ENCODE measurements at places on chromosomes 12 and 14.

DNA sequence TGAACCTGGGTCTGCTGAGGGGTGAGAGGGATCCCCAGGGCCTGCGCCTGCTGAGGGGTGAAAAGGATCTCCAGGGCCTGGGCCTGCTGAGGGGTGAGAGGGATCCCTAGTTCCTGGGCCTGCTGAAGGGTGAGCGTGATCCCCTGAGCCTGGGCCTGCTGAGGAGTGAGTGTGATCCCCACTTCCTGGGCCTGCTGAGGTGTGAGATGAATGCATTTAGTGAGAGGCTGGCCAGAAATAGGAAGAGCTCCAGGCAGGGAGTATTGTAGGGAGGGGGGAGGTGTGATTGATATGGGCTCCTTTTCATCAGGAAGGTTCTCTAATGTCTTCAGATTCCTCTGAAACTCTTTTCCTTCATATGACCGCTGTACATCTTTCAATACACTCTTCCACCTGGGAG is 43.0 kb downstream of the FAM186A start:
- DNase-seq, result no peak

- peak; percentile 68 for DNase-seq
These were observed 507 bp upstream of the FKBP4 start for GRCh38 chr12:2794191-2794735.

DNA sequence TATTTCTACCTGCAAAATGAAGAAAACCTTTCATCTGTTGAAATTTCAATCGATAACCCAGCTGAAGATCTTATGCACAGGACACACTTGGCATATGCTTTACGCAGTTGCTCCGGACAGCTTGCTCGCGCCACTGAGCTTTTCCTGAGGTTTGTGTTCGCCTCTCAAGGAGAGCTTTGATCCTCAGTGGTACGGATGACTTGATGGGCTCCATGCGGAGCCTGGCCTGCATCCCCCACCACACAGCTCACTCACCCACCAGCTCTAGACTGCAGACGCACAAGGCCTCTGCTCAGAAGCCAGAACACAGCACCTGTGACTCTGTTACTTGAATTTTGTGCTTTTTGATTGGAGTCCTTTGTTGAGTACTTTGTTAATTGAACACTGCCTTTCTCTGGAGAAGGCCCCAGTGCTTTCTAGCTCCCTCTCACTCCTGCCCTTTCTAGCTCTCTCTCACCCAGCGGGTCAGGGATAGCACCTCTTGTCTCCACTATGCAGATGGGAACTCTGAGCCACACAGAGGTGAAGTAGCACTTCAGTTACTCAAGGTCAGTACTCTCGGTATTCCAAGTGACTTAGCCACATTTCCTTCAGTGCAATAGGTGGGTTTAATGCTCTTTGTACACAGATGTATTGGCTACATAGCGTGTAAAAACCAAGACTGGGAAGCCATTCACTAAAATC is 52.1 kb downstream of the TBC1D30 start:
- DNase-seq, result no peak

DNA sequence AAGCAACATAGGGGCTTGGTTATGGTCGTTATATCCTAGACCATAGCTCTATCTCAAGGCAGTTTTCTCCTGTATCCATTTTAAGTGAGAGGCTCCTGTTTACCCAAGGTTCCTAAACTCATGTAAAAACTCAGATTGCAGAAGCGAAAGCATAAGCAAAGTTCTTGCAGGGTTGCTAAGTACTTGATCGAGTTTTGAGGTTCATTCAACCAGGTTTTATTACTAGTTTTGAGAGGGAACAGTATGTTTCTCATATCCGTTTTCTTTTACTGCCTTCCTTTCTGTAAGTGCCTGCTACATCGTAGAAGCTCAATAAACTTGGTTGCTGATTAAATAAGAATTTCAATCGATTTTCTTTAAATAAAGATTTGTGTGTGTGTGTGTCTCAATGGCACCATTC is 5.1 kb downstream of the AKAP3 start:
- no peak for DNase-seq

- no peak for DNase-seq
These were observed 25.3 kb downstream of the MUCL1 start for GRCh38 chr12:54879579-54879978.

GRCh38 chr12:29970501-29970900 is 186.8 kb upstream of the TMTC1 start:
- DNase-seq, result no peak

DNA sequence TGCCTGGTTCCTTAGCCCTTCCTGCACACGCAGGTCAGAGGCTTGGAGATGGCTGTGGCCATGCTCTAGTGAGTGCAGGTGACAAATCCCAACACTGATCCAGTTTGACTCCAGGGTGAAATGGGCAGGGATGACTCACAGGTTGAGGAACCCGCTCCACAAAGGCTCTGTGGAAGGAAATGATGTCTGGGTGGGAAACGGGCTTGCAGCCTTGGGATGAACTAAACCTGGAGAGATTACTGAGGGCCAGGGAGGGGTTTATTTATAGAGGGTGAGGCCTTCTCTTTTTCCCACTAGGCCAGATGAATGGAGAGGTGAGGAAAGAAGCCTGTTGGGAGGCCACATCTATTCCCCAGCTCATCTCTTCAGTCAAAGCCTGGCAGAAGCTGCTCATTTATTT is 29.3 kb upstream of the EMP1 start:
- DNase-seq, result no peak

DNA sequence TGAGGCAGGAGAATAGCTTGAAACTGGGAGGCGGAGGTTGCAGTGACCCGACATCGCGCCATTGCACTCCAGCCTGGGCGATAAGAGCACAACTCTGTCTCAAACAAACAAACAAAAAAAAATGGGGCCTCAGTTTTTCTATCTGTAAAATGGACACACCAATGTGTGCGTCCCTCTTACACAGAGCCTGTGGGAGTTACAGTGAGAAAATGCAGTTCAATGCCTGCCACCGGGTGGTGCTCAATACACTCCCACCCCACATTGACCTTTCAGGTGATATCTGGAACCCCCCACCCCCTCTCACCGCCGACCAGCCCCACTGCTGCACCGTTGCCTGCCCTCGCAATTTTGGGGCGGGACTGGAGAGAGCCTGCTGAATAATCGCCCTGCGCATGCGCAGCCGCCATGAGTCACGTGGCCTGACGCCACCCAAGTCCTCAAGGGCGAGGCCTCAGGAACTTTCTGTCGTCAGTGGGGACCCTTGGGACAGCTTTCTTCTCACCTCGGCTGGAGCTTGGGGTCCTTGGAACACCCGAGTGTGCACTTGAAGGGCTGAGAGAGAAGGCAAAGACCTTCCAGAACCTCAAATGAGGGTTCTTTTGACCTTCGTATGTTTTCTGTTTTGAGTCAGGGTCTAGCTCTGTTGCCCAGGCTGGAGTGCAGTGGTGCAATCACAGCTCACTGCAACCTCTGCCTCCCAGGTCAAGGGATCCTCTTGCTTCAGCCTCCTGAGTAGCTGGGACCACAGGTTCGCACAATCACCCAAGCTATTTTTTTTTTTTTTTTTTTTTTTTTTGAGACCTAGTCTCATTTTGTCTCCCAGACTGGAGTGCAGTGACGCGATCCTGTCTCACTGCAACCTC is 14.6 kb upstream of the CABP1 start:
- no peak for DNase-seq

DNA sequence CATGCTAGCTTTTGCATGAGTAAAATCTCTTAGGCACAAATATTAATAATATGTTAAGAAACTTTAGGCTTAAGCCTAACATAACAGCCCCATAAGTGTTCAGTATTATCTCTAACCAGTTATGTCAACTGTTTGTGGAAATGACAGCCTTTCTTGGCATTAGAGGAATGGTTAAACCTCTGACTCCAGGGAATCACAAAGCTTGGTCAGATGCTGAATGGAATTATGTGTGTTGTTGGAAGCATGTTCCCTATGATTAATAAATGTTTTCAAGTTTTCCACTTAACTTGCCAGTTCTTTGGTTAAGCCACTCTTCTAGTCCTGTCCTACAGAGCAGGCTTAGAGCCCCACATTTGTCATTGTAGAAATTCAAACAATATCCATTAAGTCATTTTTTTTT is 17.0 kb downstream of the PSEN1 start:
- DNase-seq, result no peak

DNA sequence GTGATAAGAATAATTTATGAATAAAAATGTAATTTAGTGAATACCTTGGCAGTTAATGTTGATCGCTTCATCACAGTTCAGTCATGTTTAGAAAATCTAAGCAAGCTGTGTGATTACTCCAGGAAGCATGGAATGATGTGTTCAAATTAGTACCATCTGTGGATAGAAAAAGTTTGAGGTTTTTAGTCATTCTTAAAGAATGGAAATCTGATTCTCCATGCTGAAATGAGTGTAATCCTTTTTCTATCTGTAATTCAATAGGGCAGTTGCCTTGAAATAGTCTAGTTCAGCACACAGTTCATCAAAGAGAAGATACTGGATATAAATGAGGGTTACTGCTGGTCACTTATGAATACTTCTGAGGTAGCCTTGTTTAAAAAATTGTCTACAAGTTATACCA is 127.2 kb upstream of the MYF6 start:
- DNase-seq, result no peak

DNA sequence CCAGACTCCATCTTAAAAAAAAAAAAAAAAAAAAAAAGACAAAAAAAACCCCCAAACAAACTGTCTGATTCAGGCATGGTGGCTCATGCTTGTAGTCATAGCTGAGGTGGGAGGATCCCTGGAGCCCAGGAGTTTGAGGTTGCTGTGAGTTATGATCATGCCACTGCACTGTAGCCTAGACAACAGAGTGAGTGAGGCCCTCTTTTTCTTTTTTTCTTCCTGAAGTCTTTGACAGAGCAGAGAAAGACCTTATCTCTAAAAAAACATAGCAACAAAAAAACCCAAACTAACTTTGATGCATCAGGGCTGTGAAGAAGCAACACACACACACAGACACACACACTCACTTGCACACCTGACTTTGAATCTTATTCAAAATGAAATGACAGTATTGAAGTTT is 7.7 kb upstream of the AMN1 start:
- peak; percentile 61 for DNase-seq

- no peak for DNase-seq
These were observed 19.2 kb downstream of the DDX51 start for GRCh38 chr12:132124766-132125425.

GRCh38 chr14:87640553-87640952 is 352.4 kb downstream of the GALC start:
- no peak for DNase-seq

DNA sequence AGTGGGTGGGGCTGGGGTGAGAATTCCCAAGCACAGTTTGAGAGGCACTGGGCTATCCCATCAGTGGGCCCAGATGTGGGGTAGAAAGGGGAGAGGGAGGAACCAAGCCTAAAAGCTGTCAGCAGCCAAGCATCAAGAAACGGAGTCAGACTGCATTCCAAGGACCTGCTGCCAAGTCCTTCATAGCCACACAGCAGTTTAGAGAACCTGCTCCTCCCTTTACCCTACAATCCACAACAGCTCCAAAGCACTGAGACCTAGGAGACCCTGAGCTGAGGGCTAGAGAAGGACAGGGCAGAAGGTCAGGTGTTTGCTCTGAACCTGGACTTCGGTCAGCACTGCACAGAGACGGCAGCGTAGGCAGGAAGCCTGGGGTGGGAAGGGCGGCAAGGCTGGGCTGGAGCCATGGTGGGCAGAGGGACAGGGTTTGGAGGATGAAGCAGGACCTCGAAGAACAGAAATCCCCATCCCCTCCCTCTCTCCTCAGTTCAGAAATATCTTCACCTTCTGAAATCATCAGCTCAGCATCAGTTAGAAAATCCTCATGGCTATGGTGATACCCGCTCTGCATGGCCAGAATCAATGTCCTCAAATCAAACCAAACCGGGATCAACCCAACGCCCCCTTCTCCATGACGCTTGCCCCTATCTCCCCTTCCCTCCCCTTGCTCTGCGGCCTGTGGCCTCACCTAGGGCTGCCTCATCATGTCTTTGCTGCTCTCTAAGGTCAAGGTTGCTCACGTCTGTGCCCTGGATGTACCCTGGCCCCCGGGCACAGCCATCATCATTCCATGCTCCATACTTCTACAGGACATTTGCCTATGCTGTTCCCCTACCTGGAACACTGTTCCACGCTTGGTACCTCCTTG is 12.9 kb upstream of the SERPINA4 start:
- DNase-seq, result no peak

DNA sequence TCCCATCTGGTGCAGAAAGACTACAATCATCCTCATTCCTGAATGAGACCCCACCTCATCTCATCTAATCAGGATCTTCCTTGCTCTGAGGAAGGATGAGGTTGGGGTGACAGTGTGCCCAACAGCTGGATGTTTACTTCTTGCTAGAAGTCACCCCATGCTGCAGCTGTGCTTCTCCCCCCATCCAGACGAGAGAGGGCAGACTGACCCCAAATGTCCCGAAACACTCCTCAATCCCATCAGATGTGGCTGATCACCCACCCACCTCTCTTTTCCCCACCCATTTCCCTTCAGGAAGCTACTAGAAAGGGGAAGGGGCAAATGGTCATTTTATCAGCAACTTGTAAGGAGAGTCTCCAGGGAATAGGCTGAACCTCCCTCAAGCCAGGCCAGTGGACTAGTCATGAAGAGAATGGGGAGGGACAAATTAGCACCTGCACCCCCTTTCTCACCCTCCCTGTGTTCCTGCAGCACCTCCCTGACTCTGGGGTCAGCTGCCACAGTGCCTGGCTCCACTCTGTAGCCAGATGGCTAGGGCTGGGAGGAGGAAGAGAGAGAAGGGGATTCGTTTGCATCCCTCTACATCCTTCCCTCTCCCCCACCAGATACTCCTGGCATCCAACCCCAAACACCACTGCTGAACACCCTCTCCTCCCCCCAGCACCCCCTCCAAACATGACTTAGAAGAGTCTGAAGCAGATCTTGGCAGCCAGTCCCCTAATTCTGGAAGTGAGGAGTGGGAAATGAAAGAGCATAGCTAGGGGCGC is 2.8 kb upstream of the BAZ2A start:
- peak; percentile 42 for DNase-seq

- DNase-seq, result peak; percentile 86
These were observed 2.4 kb upstream of the NUMB start for GRCh38 chr14:73460691-73461127.

GRCh38 chr14:34817768-34818167 is 57.4 kb downstream of the BAZ1A start:
- DNase-seq, result no peak

DNA sequence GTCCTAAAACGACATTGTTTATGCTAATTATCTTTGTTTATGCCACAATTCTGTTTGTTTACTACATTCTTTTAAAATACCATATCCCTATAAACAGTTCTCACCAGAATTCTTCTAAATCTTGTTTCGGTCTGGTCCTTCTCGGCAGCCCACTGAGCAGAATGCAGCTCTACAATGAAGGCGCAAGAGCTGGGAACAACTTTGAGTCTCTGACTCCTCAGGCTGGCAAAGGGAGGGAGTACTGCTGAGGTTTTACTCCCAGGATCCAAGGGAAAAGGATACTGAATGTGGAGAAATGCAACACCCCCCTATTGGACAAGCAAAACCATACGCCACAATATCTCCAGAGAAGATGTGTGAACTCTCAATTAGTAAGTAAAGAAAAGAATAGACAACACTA is 5.4 kb downstream of the SOX5 start:
- peak; percentile 41 for DNase-seq

Data from NCI-H69 (cell line).